HFFc6 (cell line): ENCODE measurements at places on chromosomes 3 and 15.

DNA sequence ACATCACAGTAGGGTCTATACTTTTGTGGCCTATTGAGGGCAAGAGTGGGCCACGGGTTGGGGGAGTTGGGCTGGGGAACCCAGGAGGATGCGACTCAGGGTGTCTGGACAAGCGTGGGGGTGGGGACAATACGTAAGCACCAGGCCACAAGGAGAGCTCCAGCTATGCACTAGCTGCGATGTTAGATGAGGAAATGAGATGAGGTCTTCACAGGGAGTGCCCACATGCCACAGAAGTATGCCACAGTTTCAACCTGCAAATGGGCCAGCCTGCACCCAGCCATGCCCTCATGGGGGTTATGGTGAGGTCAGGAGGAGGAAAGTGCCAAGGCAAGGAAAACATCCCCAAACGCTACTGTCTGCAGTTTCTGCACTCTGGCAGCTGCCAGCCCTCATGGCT is 30.5 kb downstream of the CACNA2D2 start:
- DNase-seq, result no peak
- peaks cover 12% of the 10 kb centered on the region for H3K4me1 ChIP-seq
- H3K4me3 ChIP-seq, result no peak overlapping the region
- no peaks in the 10 kb centered on the region for H3K36me3 ChIP-seq

GRCh38 chr15:71128939-71129562 is 13.8 kb downstream of the THSD4 start:
- H3K4me3 ChIP-seq, result no peak overlapping the region
- H3K27ac ChIP-seq, result peak overlapping the region; percentile 7; the same call in 1 of the 2 replicates
- H3K4me1 ChIP-seq, result peaks cover 62% of the 10 kb centered on the region
- H3K27me3 ChIP-seq, result no peaks in the 10 kb centered on the region

GRCh38 chr3:2896308-2896939 is 213.8 kb downstream of the IL5RA start:
- H3K36me3 ChIP-seq, result no peaks in the 10 kb centered on the region
- no peaks in the 10 kb centered on the region for H3K4me1 ChIP-seq
- no peak for DNase-seq
- H3K27me3 ChIP-seq, result no peaks in the 10 kb centered on the region

DNA sequence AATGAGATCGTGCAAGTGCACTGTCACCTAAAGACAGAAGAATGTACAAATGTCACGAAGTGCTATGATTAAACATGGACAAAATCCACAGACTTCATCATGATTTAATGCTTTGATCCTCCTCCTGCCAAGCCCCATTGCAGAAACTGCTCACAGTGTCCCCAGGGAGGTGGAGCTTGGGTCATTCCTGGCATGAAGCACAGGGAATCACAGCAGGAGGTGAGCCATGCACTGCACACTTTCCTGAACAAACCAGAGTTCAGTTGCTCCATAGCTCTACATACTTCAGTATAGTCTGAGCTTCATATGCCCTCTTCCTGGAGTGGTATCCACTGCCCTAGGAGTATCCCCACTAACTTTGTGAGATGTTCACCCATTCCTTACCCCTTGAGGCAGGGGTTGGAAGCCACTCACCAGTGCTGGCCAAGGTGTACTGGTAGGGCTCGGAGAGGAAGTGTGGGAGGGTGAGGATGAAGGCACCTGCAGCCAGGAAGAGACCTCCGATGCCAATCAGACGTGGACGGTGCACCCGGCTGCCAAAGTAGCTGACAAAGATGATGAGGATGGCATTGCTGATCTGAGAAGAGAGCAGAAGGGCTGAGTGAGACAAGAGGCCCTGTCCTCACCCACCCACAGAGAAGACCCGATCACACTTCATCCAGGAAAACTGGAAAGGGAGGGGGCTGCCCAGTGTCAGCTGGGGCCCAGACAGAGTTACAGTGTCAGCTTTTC is 56.3 kb downstream of the SLCO2A1 start:
- no peaks in the 10 kb centered on the region for H3K4me1 ChIP-seq
- no peak for DNase-seq
- no peak overlapping the region for H3K4me3 ChIP-seq
- H3K27ac ChIP-seq, result no peak overlapping the region

GRCh38 chr15:51625236-51625635 is 2.7 kb upstream of the DMXL2 start:
- H3K36me3 ChIP-seq, result no peaks in the 10 kb centered on the region
- H3K27ac ChIP-seq, result no peak overlapping the region
- peaks cover 24% of the 10 kb centered on the region for H3K4me1 ChIP-seq
- H3K4me3 ChIP-seq, result no peak overlapping the region

DNA sequence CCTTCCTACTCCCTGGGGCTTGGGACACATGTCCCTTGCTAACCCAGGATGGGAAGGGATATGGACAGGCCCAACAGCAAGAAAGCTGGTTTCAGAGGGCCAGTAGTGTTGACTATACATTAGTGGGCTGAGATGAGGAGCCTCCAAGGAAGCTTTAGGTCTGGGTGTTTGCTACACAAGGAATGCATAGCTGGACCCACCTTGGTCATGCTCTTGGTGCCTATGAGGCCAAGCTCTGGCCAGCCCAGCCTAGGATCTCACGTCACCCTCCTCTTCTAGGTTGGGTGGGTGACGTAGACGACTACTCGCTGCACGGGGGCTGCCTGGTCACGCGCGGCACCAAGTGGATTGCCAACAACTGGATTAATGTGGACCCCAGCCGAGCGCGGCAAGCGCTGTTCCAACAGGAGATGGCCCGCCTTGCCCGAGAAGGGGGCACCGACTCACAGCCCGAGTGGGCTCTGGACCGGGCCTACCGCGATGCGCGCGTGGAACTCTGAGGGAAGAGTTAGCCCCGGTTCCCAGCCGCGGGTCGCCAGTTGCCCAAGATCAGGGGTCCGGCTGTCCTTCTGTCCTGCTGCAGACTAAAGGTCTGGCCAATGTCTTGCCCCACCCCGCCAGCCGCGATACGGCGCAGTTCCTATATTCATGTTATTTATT is 653 bp upstream of the WDR6 start:
- H3K36me3 ChIP-seq, result peaks cover 8% of the 10 kb centered on the region; the same call in 1 of the 2 replicates
- H3K4me1 ChIP-seq, result peaks cover 28% of the 10 kb centered on the region
- H3K27me3 ChIP-seq, result peaks cover 4% of the 10 kb centered on the region
- peak overlapping the region; percentile 98 for H3K4me3 ChIP-seq
- no peak for DNase-seq

DNA sequence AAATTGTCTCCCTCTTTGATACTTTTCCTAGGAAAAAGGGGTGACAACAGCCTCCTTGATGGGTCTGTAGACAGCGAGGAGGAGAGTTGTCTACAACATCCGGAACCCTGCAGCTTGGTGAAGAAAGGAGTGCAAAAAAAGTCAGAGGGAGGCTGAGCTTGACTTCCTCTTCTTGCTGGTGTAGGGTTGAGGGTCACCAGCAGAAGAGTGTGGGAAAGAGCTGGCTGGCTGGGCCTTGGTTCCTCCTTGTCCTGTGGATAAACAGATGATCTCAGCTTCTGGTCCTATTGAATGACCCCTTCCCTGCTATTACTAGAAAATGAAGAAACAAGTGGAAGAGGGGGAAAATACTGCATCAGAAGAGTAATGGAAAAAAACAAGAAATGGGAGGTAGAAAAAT is 20.4 kb downstream of the SLC7A14 start:
- no peak overlapping the region for H3K4me3 ChIP-seq
- no peak overlapping the region for H3K27ac ChIP-seq
- H3K27me3 ChIP-seq, result no peaks in the 10 kb centered on the region
- H3K36me3 ChIP-seq, result no peaks in the 10 kb centered on the region
- no peak for DNase-seq

DNA sequence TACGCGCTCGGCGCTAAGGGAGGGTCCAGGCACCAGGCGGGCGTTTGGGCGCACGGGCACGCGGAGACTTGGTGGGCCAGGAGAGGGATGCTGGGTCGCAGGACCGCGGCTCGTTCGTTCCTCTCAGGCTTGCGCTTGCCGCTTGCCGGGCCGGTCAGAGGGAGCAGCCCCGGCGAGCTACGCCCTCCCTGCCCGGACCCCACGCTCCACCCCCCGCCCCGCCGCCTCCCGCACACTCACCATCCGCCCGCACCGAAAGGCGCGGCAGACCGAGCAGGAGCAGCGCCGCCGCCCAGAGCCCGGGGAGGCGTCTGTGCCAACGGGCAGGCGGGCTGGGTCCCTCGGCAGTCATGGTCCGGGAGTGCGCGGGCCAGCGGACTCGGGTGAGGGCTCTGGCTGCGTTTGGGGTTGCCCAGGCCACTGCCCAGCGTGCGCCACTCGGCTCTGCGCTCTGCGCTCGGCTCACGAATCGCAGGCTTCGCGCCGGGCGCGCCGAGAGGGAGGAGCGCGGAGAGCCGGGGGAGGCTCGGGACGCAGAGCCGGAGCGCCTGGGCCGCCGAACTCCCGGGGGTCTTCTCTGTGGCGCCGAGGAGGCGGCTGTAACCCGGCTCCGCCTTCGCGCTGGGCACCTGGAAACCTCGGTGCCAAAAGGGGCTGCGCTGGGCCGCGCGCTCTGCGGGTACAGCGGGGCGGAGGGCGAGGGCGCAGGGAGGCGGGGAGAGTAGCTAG is at the start of gene SUSD5:
Gene SUSD5 (minus strand): TSS at position 365 of the 729 bp plus-strand sequence. CDS start 13 bp downstream, at position 352.
- peaks cover 6% of the 10 kb centered on the region; the same call in 1 of the 2 replicates for H3K4me1 ChIP-seq
- H3K4me3 ChIP-seq, result peak within 1 kb of the TSS; percentile 53
- no peaks in the 10 kb centered on the region for H3K36me3 ChIP-seq
- no peak within 1 kb of the TSS for H3K27ac ChIP-seq
- peaks cover 50% of the 10 kb centered on the region for H3K27me3 ChIP-seq
- no peak for DNase-seq

DNA sequence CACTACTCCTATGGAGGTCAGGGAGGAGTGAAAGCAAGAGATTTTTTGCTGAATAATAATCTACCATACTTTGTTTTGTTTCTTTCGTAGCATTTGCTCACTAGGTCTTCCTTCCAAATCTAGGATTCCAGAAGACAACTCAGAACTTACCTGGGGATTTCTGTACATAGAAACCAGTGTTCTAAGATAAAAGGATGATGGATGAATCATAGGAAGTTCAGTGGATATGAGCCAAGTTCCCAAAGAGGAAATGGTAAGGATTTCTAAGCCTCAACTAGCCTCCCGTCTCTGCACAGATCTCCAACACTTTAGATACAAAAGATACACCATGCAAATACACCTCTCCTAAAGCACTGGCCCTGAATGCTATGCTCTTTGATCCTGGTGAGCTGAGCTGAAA is 283.9 kb downstream of the TAFA4 start:
- H3K27me3 ChIP-seq, result no peaks in the 10 kb centered on the region
- no peaks in the 10 kb centered on the region for H3K36me3 ChIP-seq
- no peak overlapping the region for H3K27ac ChIP-seq
- DNase-seq, result no peak

DNA sequence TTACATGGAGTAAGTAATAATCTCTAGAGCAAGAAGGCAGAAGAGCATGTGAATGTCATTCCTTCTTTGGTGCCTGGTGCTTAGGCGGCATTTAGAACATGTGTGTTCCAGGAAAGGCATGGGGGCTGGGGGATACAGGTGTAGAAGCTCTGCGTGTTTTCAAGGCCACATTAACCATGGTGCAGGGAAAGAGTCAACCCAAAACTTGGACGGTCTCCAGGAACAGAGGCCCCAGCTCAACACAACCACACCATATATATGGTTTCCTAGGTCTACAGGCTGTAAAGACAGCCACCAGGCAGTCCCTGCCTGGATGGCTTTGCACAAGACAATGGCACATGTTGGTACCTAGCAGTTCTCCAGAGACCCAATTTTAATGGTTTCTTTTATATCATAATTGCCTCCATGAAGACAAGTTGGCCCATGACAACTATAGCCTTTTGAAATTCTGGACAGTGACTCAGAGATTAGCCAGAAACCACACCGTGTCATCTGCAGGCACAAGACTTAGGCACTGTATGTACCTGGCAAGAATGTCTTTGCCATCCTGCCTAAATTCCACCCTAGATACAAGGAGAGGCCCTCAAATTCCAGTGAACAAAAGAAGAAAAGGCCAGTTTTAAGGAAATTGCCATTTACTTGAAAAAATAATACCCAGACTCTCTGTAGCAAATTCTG is 25.0 kb upstream of the DGKG start:
- no peak for DNase-seq
- H3K36me3 ChIP-seq, result no peaks in the 10 kb centered on the region
- H3K4me3 ChIP-seq, result no peak overlapping the region
- H3K4me1 ChIP-seq, result no peaks in the 10 kb centered on the region
- H3K27ac ChIP-seq, result no peak overlapping the region

DNA sequence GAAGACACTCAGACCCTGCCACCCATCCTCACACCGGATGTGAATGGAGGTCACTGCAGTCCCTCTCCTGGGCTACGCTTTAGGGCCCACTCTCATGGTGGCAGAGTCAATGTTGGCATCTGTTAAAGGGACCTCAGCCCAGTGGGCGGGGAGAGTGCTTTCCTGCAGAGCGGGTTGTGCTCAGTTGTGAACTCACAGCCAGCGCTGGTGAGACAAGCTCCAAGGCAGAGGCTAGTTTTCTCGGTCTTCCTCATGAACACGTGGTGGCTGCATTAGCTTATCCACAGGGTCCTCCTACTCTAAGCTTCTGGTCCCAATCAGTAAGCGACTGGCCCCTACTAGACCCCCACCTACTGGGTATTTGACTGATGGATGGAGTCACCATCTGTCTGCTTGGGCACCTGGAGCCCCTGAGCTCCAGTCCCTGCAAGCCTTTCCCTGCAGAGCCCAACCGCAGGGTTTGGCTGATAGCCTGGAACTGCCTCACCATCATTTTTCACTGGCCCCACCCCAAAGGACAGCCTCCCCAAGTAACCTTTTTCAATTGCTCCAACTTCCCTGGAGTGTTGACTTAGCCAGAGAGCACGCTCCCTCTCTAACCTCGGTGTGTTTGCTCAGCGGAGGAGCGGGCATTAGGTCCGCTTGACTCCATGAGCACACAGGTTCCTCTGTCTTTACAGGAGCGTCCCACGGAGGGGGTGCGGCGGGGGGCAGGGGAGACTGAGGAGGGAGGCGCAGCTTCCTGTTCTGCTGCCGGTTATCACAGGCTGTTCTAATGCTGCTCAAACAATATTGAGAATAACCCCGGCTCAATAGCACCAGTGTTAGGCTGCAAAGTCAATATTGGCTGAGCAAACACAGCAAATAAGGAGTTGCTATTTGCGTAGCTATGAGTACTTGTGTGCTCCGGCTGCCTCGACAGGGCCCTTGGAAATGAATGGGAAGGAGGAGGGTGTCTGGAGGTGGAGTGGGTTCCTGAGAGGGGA is 141.7 kb downstream of the RPLP1 start:
- no peak for DNase-seq
- peaks cover 37% of the 10 kb centered on the region for H3K27me3 ChIP-seq
- H3K4me1 ChIP-seq, result no peaks in the 10 kb centered on the region
- no peak overlapping the region for H3K27ac ChIP-seq
- H3K4me3 ChIP-seq, result no peak overlapping the region
- H3K36me3 ChIP-seq, result no peaks in the 10 kb centered on the region
